ENCODE measurements at places on chromosomes 7 and 10. TPM values are rescaled to one million over a fixed set of nuclear protein-coding genes. Genes with fewer than 3 reads are reported as not detected.
A peak's percentile ranks its signal among the peaks of the same experiment; 100 is the strongest.

- no peaks in the 10 kb centered on the region for H3K4me1 ChIP-seq
- H3K27ac ChIP-seq: no peak overlapping the region
- no peak overlapping the region for H3K4me3 ChIP-seq
- no peaks in the 10 kb centered on the region for H3K36me3 ChIP-seq
- no peak for DNase-seq
Measured at GRCh38 chr10:80691441-80691840, 153.7 kb downstream of the SH2D4B start.

DNA sequence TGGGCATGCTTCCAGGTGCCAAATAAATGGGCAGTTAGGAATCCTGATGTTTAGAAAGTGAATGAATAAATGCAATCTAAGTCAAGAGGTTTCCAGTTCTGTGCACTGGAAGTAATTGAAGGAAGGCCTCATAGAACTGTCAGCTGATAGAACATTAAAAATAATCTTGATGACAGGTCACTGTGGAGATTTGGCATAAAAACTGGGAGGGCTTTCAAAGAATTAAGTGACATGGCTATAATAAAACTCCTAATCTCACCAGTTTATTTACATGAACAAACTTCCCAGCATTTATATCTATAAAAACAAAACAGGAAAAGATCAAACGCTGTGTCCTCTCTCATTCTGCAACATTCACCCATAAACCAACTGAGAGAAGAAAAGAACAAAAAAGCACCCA is 170.5 kb downstream of the SLIT1 start:
- H3K27ac ChIP-seq: no peak overlapping the region
- no peaks in the 10 kb centered on the region for H3K27me3 ChIP-seq
- H3K36me3 ChIP-seq: no peaks in the 10 kb centered on the region
- H3K4me1 ChIP-seq: no peaks in the 10 kb centered on the region
- DNase-seq: no peak
- no peak overlapping the region for H3K4me3 ChIP-seq

- H3K36me3 ChIP-seq: no peaks in the 10 kb centered on the region
- no peak overlapping the region for H3K27ac ChIP-seq
- no peaks in the 10 kb centered on the region for H3K4me1 ChIP-seq
- H3K4me3 ChIP-seq: no peak overlapping the region
- H3K27me3 ChIP-seq: no peaks in the 10 kb centered on the region
Measured at GRCh38 chr10:14385596-14386593, 55.2 kb upstream of the FRMD4A start.

DNA sequence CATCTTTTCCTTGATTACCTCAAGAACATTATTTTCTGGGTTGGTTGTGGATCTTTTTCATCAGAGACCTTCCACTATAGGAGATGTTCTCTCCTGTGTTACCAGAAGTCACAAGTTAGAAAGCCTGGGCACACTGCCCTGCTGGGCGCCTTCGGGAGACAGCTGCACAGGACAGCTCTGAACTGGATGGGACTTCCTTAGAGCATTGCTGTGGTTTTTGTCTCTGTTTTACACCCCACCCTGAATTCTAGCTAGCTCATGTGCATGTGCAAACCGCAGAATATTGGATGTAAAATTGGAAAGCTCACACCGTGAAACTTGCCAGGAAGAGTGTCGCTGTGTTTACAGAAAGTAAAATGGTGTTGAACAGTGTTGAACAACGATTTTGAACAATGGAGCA is 54.4 kb upstream of the SEC61G start:
- H3K27ac ChIP-seq: no peak overlapping the region
- no peaks in the 10 kb centered on the region for H3K36me3 ChIP-seq
- no peak for DNase-seq
- no peaks in the 10 kb centered on the region for H3K27me3 ChIP-seq

- no peaks in the 10 kb centered on the region for H3K36me3 ChIP-seq
- H3K27ac ChIP-seq: no peak overlapping the region
- no peaks in the 10 kb centered on the region for H3K4me1 ChIP-seq
- no peaks in the 10 kb centered on the region for H3K27me3 ChIP-seq
Measured at GRCh38 chr7:155107126-155107525, 37.0 kb downstream of the HTR5A start.

DNA sequence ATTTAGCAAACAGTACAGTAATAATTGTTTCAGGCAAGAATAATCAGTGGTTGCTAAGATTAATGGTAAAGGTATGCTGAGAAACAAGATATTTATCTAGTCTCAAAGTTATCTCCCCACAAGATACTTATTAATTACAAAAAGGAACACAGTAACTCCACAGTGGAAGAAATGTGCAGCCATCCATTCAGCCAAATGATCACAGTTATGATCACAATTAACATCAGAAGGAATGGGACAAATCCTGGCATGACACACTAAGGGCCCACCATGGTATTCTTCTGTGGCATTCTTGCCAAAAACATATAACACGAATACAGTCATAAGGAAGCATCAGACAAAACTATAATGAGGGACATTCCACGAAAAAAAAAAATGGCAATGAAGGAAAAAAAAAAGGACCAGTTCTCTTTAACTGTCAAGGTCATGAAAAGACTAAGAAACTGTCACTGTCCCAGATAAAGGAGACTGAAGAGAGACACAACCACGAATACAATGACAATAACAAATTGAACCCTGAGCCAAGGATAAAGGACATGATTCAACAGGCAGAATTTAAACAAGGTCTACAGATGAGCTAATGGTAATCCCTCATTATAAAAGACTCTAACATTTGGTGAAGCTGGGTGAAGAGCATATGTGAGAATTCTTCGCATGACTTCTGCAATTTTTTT is 20.9 kb downstream of the NUDCD3 start:
- no peak for DNase-seq
- no peaks in the 10 kb centered on the region for H3K27me3 ChIP-seq
- H3K36me3 ChIP-seq: no peaks in the 10 kb centered on the region
- H3K4me1 ChIP-seq: peaks cover 10% of the 10 kb centered on the region
- no peak overlapping the region for H3K27ac ChIP-seq
- no peak overlapping the region for H3K4me3 ChIP-seq

- DNase-seq: no peak
- no peaks in the 10 kb centered on the region for H3K27me3 ChIP-seq
- no peaks in the 10 kb centered on the region for H3K4me1 ChIP-seq
- no peaks in the 10 kb centered on the region for H3K36me3 ChIP-seq
- no peak overlapping the region for H3K4me3 ChIP-seq
- no peak overlapping the region for H3K27ac ChIP-seq
Measured at GRCh38 chr7:80298201-80298600, 163.6 kb downstream of the GNAI1 start.

GRCh38 chr7:111752022-111752582 is 189.8 kb upstream of the IMMP2L start:
- peak; percentile 82 for DNase-seq
- H3K4me1 ChIP-seq: no peaks in the 10 kb centered on the region
- no peaks in the 10 kb centered on the region for H3K36me3 ChIP-seq
- H3K27me3 ChIP-seq: no peaks in the 10 kb centered on the region

DNA sequence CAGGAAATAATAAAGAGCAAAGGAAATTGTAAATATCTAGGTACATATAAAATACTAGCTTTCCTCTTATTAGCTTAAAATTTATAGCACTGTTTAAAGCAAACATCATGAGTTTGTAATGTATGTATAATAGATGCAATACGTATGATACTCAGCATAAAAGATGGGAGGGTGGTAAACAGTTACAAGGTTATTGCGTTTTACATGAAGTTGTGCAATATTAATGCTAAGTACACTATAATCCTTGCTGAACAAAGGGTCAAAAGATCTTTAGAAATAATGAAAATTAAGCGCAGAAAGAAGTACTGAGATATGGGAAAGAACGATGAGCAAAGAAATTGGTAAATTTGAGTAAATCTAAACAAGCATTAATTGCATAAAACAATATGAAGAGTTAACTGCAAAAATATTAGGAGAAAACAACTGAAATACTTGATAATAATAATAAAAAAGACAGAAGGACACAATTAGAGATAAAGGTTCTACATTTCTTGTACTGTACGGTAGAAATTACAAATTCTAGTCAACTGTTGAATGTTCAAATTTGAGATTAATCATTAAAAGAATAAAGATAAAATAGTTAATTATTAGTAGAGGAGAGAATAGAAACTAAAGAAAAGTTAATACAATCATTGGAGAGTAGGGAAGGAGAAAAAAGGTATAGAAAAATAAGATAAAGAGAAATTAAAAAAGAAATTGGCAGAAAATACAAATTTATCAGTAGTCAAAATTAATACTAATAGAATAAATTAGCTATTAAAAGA is 17.9 kb downstream of the C10orf67 start:
- H3K27me3 ChIP-seq: no peaks in the 10 kb centered on the region
- no peak overlapping the region for H3K4me3 ChIP-seq
- no peaks in the 10 kb centered on the region for H3K36me3 ChIP-seq
- H3K4me1 ChIP-seq: no peaks in the 10 kb centered on the region

- no peaks in the 10 kb centered on the region for H3K27me3 ChIP-seq
- H3K36me3 ChIP-seq: no peaks in the 10 kb centered on the region
- DNase-seq: no peak
- no peak overlapping the region for H3K4me3 ChIP-seq
Measured at GRCh38 chr7:70094831-70095230, 496.6 kb downstream of the AUTS2 start.

DNA sequence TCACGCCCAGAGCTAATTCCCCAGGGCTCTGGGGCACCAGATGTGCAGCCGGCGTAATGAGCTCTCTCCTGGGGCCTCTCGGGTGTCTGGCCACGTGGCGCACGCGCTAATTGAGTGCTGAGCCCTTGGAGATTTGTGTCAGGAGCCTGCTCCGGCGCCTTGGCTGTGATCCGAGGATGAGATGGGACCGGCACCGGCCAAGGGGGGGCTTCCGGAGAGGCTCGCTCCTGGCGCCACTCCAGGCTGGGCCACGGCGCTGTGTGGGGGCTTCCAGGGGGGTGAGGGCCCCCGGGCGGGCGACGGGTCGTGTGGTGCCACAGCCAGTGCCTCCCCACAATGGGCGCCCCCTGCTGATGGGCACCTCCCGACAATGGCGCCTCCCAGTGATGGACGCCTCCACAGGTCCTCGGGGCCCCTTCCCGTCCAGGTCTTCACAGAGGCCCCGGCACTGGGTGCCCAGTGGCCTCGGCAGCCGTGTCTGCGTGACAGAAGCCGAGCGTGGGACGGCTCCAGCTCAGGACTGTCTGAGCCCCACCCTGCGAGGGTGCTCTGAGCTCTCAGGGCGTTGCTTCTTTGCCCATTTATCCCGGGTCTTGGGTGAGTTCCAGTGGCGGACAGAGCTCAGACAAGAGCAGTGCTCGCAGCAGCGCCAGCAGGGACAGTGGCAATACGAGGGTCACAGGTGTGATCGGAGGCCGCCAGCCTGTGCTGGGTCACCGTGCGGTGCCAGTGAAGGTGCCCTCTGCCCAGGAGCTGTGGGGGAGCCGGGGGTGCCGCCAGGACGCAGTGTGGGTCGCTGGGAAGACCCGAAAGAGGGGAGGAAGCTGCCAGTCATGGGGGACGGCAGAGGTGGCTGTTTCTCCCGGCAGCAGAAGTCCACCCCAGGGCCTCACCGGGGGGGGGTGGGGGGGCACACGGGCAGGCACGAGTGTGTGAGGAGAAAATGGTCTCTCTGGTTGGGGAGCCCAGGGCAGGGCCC is 8.2 kb upstream of the NKX6-2 start:
- H3K4me3 ChIP-seq: no peak overlapping the region
- DNase-seq: no peak
- H3K27ac ChIP-seq: no peak overlapping the region
- no peaks in the 10 kb centered on the region for H3K27me3 ChIP-seq
- no peaks in the 10 kb centered on the region for H3K4me1 ChIP-seq
- H3K36me3 ChIP-seq: no peaks in the 10 kb centered on the region

DNA sequence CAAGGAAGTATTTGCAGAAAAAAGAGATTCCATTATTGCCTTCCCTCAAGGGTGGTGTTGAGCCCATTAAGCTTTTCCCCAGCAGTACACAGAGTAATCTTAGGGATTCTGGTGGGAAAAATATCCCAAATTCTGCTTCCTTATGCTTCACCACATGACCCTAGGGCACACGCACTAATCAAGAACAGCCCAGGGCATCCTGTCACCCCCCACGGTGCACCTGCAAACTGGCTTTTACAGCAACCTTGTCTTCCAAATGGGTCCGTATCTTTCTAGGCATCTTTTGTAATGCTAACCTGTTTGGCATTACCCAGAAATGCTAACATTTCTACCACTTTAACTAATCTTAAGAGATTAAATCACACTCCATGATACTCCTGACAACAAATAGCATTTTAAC is 926 bp upstream of the C7orf33 start:
- H3K27ac ChIP-seq: no peak overlapping the region
- H3K27me3 ChIP-seq: no peaks in the 10 kb centered on the region
- no peak overlapping the region for H3K4me3 ChIP-seq
- H3K36me3 ChIP-seq: no peaks in the 10 kb centered on the region
- DNase-seq: no peak

GRCh38 chr7:1587738-1588137 is 17.9 kb upstream of the PSMG3 start:
- no peaks in the 10 kb centered on the region for H3K4me1 ChIP-seq
- DNase-seq: no peak
- H3K4me3 ChIP-seq: no peak overlapping the region
- H3K27me3 ChIP-seq: no peaks in the 10 kb centered on the region

GRCh38 chr10:126640401-126640800 is 30.1 kb downstream of the C10orf90 start:
- H3K4me3 ChIP-seq: no peak overlapping the region
- H3K27me3 ChIP-seq: no peaks in the 10 kb centered on the region
- H3K27ac ChIP-seq: no peak overlapping the region

DNA sequence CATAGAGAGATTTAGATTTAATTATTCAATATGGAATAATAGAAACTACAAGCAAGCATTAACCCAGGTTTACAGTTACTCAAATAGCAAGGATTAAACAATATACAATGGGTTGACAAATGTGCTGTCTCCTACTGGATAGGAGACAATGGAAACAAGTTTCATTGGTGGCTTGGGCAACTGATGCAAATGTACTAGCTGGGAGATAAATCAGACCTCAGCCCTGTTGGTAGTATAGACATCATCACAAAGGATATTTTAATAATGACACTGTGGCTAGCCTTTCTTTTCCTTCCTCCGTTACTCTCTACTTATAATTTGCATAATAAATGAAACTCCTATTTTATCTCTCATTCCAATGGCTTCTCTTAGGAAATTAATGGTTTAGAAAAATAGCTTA is 96.5 kb upstream of the DKK1 start:
- H3K27ac ChIP-seq: no peak overlapping the region
- DNase-seq: no peak
- no peaks in the 10 kb centered on the region for H3K27me3 ChIP-seq
- no peaks in the 10 kb centered on the region for H3K4me1 ChIP-seq

The CDHR3 gene
- total RNA-seq: 3.8 TPM

The KLLN gene
- 0.66 TPM for total RNA-seq

The PTPRZ1 gene
- 2.7 TPM for total RNA-seq

The PIP gene
- total RNA-seq: not detected

The SLC26A4 gene
- total RNA-seq: 3.5 TPM

The RBP3 gene
- not detected for total RNA-seq

The PNLIPRP3 gene
- not detected for total RNA-seq

The GNG11 gene
- total RNA-seq: 24.9 TPM

The SPDYE11 gene
- not detected for total RNA-seq

The GIMAP1 gene
- total RNA-seq: 11.6 TPM

The KDM7A gene
- 19.5 TPM for total RNA-seq

The PDE6C gene
- not detected for total RNA-seq
